ENCODE measurements at places on chromosomes 4 and X.
A peak's percentile ranks its signal among the peaks of the same experiment; 100 is the strongest.

DNA sequence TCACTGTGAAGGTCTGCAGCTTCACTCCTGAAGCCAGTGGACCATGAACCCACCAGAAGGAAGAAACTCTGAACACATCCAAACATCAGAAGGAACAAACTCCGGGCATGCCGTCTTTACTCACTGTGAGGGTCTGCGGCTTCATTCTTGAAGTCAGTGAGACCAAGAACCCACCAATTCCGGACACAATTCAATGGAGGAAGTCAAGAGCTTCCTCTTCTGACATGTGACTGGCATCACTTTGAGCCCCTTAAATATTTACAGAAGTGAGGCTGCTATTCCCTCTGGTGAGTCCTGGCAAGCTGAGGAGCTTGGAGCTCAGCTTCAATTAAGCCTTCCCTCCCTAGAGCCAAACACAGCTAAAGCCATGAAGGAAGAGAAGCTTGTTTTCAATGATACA, 103.5 kb upstream of the SRD5A3 start:
- DNase-seq = no peak

GRCh38 chrX:2967584-2967983, 38.4 kb upstream of the ARSD start:
- DNase-seq = no peak

GRCh38 chr4:98522636-98523395, 135.6 kb downstream of the TSPAN5 start:
- no peak for DNase-seq

DNA sequence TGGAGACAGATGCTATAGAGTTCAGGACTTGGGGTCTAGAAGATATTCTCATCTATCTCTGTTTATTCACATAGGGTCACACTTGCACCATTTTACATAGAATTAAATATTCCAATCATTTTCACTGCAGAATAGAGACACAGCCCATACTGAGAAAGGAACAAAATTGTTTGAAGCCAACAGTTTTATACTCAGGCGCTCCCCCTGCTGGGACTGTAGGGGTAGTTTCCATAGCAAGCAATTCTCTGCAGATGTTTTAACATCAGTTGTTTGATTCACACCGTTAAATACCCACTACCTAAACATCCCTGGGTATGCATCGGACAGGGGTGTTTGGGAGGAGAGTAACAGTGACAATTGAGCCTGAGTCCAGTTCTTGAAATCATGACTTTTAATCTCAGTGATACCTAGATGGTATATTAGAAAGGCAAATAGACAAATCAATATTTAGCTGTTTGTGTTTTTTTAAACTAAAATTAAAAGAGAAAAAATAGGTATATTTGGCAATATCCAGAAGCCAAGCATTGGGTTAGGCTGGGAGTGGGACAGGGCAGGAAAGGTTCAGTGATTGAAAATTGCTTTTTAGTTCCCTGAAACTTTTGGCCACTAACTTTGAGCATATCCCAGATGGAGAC, 33.8 kb downstream of the LONRF3 start:
- peak; percentile 29 for DNase-seq

- DNase-seq = no peak
Observed at GRCh38 chr4:151438154-151438553, 29.2 kb downstream of the FHIP1A start.

DNA sequence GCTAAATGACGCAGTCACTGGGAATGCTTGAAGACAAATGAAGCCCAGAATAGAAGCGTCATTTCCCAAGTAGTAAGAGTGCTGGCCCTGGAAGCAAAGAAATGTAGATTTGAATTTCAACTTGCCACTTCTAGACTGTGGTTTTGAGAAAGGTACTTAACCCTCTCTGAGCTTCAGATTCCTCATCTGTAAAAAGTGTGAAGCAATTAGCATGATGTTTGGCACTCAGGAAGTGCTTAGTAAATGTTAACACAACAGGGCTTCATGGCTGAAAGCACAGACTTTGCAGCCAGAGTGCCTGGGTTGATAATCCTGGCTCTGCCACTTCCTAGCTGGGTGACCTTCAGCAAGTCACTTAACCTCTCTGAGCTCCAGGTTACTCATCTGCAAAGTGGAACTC, 147.4 kb upstream of the RPS6KA3 start:
- no peak for DNase-seq

DNA sequence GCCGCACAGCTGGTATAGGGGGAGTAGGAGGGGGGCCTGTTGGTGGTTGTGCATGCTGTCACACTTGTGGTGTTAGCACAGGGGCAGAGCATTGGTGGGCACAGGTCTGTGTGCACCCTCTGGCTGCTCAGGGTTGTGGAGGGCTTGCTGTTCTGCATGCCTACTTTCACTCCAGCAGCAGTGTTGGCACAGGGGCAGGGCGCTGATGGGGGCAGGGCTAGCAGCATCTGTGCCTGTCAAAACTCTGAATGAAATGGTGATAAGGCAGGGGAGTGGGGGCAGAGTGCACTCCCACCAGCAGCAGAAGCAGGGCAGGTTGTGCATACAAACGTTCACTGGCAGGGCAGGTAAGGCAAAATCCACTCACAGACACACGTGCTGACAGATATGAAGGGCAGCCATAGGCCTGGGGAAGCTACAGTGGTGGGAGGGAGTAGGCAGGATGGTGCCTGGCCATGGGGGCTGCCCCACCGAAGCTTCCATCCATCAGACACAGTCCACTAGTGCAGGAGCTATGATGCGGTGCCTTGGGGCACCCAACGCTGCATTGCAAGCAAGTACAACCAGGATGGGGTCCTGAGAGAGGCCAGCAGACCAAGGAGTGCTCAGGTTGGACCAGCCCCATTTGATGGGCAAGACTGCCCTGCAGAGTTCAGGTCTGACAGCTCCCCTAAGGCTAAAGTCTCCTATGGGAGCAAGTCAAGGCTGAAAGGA, 160.7 kb upstream of the SPANXC start:
- DNase-seq = no peak

- DNase-seq = no peak
Observed at GRCh38 chr4:185911556-185912064, 99.6 kb upstream of the SORBS2 start.

GRCh38 chrX:148784137-148784536, 283.7 kb downstream of the AFF2 start:
- DNase-seq = no peak

- no peak for DNase-seq
Observed at GRCh38 chr4:139956507-139957017, 197.4 kb downstream of the MAML3 start.

DNA sequence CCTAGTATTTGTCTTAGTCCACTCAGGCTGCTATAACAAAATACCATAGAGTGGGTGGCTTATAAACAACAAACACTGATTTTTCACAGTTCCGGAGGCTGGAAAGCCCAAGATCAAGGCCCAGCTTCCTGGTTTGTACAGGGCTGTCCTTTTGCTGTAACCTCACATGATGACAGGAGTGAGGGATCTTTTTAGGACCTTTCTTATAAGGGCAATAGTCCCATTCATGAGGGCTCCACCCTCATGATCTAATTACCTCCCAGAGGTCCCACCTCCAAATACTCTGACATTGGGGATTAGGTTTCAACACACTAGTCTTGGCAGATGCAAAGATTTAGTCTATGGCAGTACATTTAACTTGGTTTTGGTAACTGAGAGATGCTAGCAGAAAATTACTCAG, 20.9 kb downstream of the GPAT3 start:
- no peak for DNase-seq

DNA sequence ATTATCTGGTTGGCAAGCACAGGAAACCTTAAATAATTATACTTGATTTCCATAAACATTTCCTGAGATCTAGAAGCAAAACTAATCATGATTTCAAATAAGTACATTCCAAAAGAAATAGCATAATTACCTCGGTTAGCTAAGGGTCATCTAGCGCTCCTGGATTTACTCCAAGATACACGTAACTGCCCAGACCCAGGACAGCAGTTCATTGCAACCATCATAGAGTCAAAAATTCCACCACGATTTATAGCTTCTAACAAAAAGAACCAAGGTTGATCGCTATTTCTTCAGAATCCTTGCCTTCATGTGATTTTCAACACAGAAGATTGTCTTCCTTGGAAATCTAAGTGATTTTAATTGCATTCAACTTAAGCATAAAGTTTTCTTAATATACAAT, 1235.5 kb upstream of the TENM3 start:
- DNase-seq = no peak

GRCh38 chr4:167210166-167210565, 24.1 kb downstream of the SPOCK3 start:
- DNase-seq = no peak

GRCh38 chrX:150028692-150029091, 90.4 kb upstream of the EOLA2 start:
- DNase-seq = no peak

- DNase-seq = no peak
Observed at GRCh38 chrX:128287693-128288092, 235.5 kb upstream of the ACTRT1 start.

DNA sequence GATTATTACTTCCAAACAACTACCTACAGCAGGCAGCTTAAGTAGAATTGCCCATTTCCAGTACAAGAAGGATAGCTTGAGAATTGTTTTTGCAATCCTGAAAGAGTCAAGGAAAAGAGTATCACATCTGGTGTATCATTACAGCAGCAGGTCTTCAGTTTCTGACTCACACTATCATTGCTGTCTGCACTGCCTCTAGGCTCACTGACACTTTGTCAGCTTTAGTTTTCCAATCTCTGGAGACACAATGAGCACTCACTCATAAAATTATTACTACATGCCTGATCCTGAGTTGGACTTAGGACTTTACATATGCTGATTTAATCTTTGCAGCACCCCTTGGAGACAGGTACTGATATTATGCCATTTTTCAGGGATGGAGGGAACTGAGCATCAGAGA, 244.6 kb upstream of the BOD1L1 start:
- DNase-seq = no peak

- DNase-seq = no peak
Observed at GRCh38 chrX:83108278-83108677, 399.8 kb upstream of the POU3F4 start.

GRCh38 chr4:145234091-145234706, 53.8 kb upstream of the OTUD4 start:
- DNase-seq = peak; percentile 41

- DNase-seq = peak; percentile 37
Observed at GRCh38 chr4:113869743-113870375, 108.3 kb upstream of the CAMK2D start.

- no peak for DNase-seq
Observed at GRCh38 chr4:29559286-29559685, 1160.9 kb upstream of the PCDH7 start.

GRCh38 chrX:13370713-13371112, 50.9 kb upstream of the ATXN3L start:
- DNase-seq = no peak

GRCh38 chr4:6695660-6696610, 2.3 kb downstream of the S100P start:
- peak; percentile 37 for DNase-seq

Data from activated CD4-positive, alpha-beta T cell treated with anti-CD3 and anti-CD28 coated beads for 4 hours (primary cell).